ENCODE measurements at places on chromosomes 13 and 19.

DNA sequence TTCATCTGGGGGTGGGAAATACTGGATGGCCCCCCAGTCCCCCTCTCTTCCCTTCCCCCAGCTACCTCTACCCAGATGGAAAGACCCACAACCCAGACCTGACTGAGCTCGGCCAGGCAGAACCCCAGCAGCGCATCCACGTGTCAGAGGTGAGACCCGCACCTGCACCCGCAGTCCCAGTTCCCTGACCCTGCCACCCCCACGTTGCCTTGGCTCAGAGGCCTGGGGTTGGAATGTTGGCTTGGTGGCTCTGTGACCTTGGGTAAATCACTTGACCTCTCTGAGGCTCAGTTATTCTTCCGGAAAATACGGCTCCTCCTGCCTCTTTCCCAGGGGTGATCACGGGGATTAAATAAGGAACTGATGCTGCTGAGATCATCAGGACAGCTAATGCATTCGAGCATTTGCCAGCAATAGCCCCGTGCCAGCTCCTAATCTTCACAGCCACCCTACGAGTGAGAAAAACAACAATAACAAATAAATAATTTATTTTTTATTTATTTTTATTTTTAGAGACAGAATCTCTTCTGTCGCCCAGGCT lies 12.3 kb downstream of the CBLC start:
- no peaks in the 10 kb centered on the region for H3K4me1 ChIP-seq
- no peak for DNase-seq
- H3K27me3 ChIP-seq = no peaks in the 10 kb centered on the region

DNA sequence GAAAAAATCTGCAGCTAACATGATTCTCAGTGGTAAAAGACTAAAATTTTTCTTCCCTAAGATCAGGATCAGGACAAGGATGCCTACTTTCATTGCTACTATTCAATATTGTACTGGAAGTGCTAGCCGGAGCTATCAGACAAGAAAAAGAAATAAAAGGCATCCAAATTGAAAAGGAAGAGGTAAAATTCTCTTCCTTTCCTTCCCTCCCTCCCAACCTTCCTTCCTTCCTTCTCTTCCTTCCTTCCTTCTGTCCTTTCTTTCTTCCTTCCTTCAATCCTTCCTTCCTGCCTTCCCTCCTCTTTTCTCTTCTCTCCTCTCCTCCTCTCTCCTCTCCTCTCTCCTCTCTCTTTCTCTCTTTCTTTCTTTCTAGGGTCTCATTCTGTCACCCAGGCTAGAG lies 26.7 kb upstream of the LRP3 start:
- H3K4me1 ChIP-seq = no peaks in the 10 kb centered on the region
- no peak overlapping the region for H3K27ac ChIP-seq
- H3K4me3 ChIP-seq = no peak overlapping the region

DNA sequence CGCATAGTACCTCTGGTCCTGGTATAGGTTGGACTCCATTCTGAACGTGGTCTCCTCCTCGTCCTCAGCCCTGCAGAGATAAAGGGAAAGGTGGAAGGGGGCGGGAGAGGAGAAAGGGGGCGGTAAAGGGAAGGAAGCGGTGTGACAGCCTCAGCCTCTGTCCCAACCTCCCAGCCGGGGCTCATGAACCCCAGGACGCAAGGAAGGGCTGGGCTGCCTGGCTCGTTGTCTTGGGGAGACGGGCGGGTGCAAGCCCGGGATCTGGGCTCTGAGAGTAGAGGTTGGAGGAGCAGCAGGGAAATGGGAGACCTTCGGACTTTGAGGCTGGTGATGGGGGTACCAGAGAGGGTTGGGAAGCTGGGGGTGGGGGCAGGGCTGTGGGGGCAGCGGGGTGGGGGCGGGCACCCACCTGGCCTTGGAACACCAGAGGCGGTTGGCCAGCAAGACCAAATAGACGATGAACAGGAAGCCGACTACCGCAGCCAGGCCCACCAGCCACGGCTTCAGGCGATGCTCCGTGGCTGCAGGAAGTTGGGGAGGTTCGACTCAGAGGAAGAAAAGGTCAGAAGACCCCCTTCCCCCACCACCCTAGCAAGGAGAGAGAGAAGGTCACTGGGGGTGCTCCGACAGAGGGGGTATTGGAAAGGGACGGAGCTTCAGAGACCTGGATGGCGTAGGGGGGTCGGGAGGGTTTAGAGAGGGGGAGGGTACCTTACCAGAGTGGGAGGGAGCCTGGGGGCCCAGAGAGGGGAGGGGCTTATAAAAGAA lies 1.7 kb downstream of the SMIM24 start:
- no peaks in the 10 kb centered on the region for H3K4me1 ChIP-seq
- no peak for DNase-seq
- no peak overlapping the region for H3K27ac ChIP-seq
- H3K36me3 ChIP-seq = no peaks in the 10 kb centered on the region
- H3K27me3 ChIP-seq = no peaks in the 10 kb centered on the region
- no peak overlapping the region for H3K4me3 ChIP-seq

GRCh38 chr13:50291611-50292010 lies 276.4 kb downstream of the KCNRG start:
- DNase-seq = no peak
- no peaks in the 10 kb centered on the region for H3K4me1 ChIP-seq
- no peak overlapping the region for H3K27ac ChIP-seq
- H3K4me3 ChIP-seq = no peak overlapping the region

- H3K4me3 ChIP-seq = no peak overlapping the region
- DNase-seq = no peak
- H3K27me3 ChIP-seq = no peaks in the 10 kb centered on the region
- H3K4me1 ChIP-seq = peaks cover 17% of the 10 kb centered on the region
- H3K36me3 ChIP-seq = no peaks in the 10 kb centered on the region
- H3K27ac ChIP-seq = no peak overlapping the region
Measured at GRCh38 chr13:43273362-43273761, 250.0 kb downstream of the DNAJC15 start.

DNA sequence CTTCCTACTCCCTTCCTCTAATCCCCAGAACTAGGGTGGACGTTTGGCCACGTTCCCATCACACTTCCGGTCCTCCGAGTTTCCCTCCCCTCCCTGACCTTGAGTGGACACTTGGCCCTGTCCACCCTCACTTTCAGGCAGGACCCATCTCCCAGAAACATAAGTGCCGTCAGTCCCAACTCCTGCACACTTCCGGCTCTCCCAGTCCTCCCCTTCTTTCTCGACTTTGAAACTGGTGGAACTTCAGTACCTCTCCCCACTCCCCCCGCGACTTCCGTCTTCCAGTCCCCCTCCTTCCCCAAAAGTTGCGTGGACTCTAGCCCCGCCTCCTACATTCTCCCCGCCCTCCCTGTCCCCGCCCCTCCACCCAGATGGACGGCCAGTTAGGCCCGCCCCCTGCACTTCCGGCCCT lies 278 bp upstream of the ZNF274 start:
- peak overlapping the region; percentile 98 for H3K27ac ChIP-seq
- peaks cover 24% of the 10 kb centered on the region for H3K36me3 ChIP-seq
- H3K27me3 ChIP-seq = no peaks in the 10 kb centered on the region
- H3K4me1 ChIP-seq = peaks cover 3% of the 10 kb centered on the region

GRCh38 chr19:1945899-1946298 lies 4.9 kb downstream of the CSNK1G2 start:
- H3K27ac ChIP-seq = no peak overlapping the region
- DNase-seq = peak; percentile 49
- H3K36me3 ChIP-seq = no peaks in the 10 kb centered on the region
- no peak overlapping the region for H3K4me3 ChIP-seq
- H3K4me1 ChIP-seq = peaks cover 10% of the 10 kb centered on the region
- no peaks in the 10 kb centered on the region for H3K27me3 ChIP-seq

GRCh38 chr13:32491028-32491427 lies 47.6 kb downstream of the N4BP2L2 start:
- no peaks in the 10 kb centered on the region for H3K27me3 ChIP-seq
- no peak overlapping the region for H3K4me3 ChIP-seq
- no peaks in the 10 kb centered on the region for H3K4me1 ChIP-seq
- no peak overlapping the region for H3K27ac ChIP-seq

GRCh38 chr19:35903550-35904179 lies 1.3 kb downstream of the HCST start:
- peak overlapping the region; percentile 30 for H3K4me3 ChIP-seq
- peaks cover 1% of the 10 kb centered on the region for H3K4me1 ChIP-seq
- H3K36me3 ChIP-seq = no peaks in the 10 kb centered on the region
- H3K27ac ChIP-seq = no peak overlapping the region
- peaks cover 2% of the 10 kb centered on the region for H3K27me3 ChIP-seq

- DNase-seq = peak; percentile 48
- no peak overlapping the region for H3K4me3 ChIP-seq
- no peaks in the 10 kb centered on the region for H3K4me1 ChIP-seq
- H3K27ac ChIP-seq = no peak overlapping the region
Measured at GRCh38 chr13:52845766-52846566, 2.5 kb downstream of the PCDH8 start.

- no peaks in the 10 kb centered on the region for H3K36me3 ChIP-seq
- no peak overlapping the region for H3K4me3 ChIP-seq
- no peak overlapping the region for H3K27ac ChIP-seq
- peaks cover 7% of the 10 kb centered on the region for H3K4me1 ChIP-seq
Measured at GRCh38 chr19:1836458-1837221, 11.6 kb downstream of the REXO1 start.

DNA sequence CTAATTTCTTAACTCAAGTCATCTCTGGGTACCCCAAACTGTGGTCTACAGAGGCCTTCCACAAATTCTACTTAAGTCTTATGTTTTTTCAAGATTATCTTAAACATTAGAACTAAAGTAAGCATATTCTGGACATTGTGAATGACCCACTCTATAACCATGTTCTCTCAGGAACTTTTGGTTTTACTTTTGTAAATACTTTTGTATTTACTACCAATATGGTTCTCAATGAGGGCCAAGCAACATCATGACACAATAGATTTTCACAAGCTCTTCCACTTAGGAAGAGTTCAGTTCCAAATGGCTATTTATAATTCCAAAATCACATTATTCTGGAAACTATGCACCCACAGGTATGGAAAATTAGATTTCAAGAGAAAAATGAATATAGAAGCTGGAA lies 10.8 kb downstream of the DIAPH3 start:
- no peaks in the 10 kb centered on the region for H3K36me3 ChIP-seq
- H3K27me3 ChIP-seq = no peaks in the 10 kb centered on the region
- H3K4me3 ChIP-seq = no peak overlapping the region
- H3K4me1 ChIP-seq = no peaks in the 10 kb centered on the region
- H3K27ac ChIP-seq = no peak overlapping the region

DNA sequence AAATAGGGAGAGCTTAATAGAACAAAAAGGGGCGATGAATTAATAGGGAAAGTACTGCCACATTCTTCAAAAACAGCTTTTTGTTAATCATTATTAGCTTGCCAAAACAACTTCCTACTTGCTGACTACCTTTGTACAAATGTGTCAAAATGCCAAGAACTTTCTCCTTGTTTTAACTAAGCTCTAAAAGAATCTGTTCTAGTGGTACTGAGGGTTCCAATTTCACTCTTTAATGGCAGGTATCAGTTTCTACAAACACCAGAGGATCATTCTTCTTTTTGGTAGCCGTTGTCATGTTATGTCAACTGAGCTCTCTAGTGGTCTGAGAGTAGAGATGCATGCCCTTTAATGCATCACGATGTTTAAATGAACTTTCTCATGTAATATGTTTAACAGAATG lies 29.4 kb upstream of the FBXL3 start:
- no peak for DNase-seq
- no peak overlapping the region for H3K27ac ChIP-seq
- H3K36me3 ChIP-seq = peaks cover 3% of the 10 kb centered on the region
- no peak overlapping the region for H3K4me3 ChIP-seq
- H3K27me3 ChIP-seq = no peaks in the 10 kb centered on the region

GRCh38 chr13:108508263-108508662 lies 121.1 kb upstream of the MYO16 start:
- no peak overlapping the region for H3K27ac ChIP-seq
- no peak for DNase-seq
- no peaks in the 10 kb centered on the region for H3K27me3 ChIP-seq
- H3K4me1 ChIP-seq = no peaks in the 10 kb centered on the region
- H3K4me3 ChIP-seq = no peak overlapping the region
- no peaks in the 10 kb centered on the region for H3K36me3 ChIP-seq

GRCh38 chr19:869245-870177 lies 10.0 kb downstream of the CFD start:
- DNase-seq = peak; percentile 84
- H3K27me3 ChIP-seq = no peaks in the 10 kb centered on the region
- H3K4me3 ChIP-seq = no peak overlapping the region
- no peaks in the 10 kb centered on the region for H3K4me1 ChIP-seq
- peaks cover 54% of the 10 kb centered on the region for H3K36me3 ChIP-seq
- peak overlapping the region; percentile 36 for H3K27ac ChIP-seq

- H3K4me3 ChIP-seq = no peak overlapping the region
- H3K27me3 ChIP-seq = peaks cover 28% of the 10 kb centered on the region
- no peak overlapping the region for H3K27ac ChIP-seq
- peaks cover 5% of the 10 kb centered on the region for H3K36me3 ChIP-seq
- H3K4me1 ChIP-seq = no peaks in the 10 kb centered on the region
Measured at GRCh38 chr13:49214917-49215376, 5.2 kb upstream of the MLNR start.

- H3K4me1 ChIP-seq = no peaks in the 10 kb centered on the region
- no peaks in the 10 kb centered on the region for H3K36me3 ChIP-seq
- no peak overlapping the region for H3K27ac ChIP-seq
- no peaks in the 10 kb centered on the region for H3K27me3 ChIP-seq
Measured at GRCh38 chr19:34588249-34588648, 88.7 kb downstream of the SCGB2B2 start.

DNA sequence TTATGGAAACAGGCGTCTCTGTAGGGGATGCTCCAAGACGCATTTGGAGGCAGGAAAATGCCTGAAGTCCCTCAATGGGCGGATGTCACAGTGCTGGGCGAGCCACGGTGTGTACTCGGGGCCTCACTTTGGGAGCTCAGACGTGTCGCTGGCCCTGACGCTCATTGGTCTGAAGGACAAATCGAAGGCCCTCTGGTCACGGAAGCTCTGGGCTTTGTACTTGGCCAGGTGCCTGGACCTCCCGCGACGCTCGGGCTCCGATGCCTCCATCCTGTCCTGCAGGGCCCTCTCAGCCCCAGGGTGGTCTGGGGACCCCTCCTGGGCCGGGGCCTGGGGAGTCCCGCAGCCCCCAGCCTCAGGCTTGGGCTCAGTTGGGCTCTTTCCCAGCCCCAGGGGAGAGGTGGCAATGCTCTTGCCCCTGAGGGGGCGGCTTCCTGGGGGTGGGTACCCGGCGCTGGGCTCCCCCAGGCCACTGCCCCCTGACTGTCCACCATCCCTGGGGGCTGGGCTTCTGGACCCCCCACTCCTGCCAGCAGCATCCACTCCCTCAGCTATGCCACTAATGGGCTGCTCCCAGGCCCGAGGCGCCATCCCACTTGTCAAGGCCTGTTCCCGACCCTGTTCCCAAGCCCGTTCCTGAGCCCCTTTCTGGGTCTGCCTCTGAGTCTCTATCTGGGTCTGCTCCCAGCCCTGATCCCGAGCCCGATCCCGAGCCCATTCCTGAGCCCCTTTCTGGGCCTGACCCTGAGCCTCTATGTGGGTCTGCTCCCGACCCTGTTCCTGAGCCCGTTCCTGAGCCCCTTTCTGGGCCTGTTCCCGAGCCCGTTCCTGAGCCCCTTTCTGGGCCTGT lies 39.5 kb upstream of the GRTP1 start:
- peak overlapping the region; percentile 99 for H3K27ac ChIP-seq
- peaks cover 9% of the 10 kb centered on the region for H3K36me3 ChIP-seq
- no peaks in the 10 kb centered on the region for H3K27me3 ChIP-seq
- H3K4me3 ChIP-seq = no peak overlapping the region

GRCh38 chr13:41006978-41007743 lies 12.0 kb downstream of the ELF1 start:
- no peak for DNase-seq
- H3K4me1 ChIP-seq = peaks cover 35% of the 10 kb centered on the region
- no peak overlapping the region for H3K4me3 ChIP-seq
- H3K36me3 ChIP-seq = no peaks in the 10 kb centered on the region
- H3K27ac ChIP-seq = no peak overlapping the region

GRCh38 chr13:104895521-104895920 lies 1639.9 kb downstream of the EFNB2 start:
- H3K27me3 ChIP-seq = no peaks in the 10 kb centered on the region
- H3K4me3 ChIP-seq = no peak overlapping the region
- H3K4me1 ChIP-seq = no peaks in the 10 kb centered on the region
- DNase-seq = no peak
- H3K36me3 ChIP-seq = no peaks in the 10 kb centered on the region

Data from psoas muscle (tissue), 8 donors.